ENCODE measurements at places on chromosomes 13 and 19.

DNA sequence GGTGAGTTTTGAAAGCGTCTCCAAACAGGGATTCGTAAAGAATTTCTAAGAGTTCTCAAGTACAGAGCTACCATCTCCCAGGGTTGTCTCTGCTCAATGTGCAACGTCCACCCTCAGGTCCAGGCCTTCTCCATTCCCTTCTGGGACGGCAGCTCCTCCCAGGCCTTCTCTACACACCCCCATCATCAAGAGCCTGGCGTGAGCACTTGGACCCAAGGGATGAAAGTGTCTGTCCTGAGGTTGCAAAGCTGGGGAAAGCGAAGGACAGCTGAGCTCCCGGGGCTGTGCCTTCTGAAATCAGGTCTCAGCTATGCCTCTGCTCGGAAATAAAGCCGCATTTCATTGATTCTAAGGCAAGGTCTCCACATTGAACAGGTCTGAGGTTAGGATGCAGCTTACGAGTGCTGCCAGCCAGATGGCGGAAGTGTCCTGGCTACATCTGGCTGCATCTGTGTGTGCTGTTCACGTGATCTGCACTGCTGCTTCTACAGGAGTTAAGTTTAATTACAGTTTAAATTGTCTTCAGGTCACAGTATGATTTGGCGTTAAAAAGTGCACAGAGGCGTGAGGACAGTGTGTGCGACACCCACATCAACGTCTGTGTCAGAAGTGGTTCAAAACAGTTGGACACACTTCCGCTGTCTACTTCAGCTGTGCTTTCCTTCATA lies 27.0 kb upstream of the MIER2 start:
- no peak for ATAC-seq

DNA sequence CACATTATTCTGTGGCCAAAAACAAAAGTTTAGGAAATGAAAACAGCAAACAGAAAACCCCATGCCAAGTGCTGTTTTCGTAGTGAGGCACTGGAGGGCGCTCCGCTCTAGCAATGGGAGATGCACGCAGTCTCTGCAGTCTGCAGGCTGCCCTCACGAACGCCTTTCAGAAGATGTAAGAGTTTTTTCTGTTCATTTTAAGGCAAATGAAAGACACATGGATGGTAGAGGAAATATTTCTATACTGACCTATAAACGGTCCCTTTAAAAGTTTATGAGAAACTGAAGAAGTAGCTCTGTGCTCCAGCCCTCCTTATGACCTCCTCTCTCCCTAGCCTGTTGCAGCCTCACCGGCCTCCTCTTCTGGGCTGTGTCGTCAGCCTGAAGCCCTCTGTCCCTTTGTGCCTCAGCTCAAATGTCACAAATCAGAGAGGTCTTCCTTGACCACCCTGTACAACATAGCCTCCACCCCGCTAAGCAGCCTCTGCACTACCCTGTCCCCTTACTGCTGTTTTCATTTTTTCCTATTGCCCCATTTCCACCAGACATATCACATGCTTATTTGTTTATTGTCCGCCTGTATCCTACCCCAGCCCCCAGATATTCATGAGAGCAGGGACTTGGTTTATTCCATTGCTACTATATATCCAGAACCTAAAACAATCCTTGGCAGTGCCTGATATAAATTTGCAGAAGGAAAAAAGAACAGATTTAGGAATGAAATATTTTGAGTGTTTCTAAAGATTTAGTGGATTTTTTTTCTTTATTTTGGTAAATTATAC lies 116.4 kb downstream of the TM9SF2 start:
- ATAC-seq = no peak

DNA sequence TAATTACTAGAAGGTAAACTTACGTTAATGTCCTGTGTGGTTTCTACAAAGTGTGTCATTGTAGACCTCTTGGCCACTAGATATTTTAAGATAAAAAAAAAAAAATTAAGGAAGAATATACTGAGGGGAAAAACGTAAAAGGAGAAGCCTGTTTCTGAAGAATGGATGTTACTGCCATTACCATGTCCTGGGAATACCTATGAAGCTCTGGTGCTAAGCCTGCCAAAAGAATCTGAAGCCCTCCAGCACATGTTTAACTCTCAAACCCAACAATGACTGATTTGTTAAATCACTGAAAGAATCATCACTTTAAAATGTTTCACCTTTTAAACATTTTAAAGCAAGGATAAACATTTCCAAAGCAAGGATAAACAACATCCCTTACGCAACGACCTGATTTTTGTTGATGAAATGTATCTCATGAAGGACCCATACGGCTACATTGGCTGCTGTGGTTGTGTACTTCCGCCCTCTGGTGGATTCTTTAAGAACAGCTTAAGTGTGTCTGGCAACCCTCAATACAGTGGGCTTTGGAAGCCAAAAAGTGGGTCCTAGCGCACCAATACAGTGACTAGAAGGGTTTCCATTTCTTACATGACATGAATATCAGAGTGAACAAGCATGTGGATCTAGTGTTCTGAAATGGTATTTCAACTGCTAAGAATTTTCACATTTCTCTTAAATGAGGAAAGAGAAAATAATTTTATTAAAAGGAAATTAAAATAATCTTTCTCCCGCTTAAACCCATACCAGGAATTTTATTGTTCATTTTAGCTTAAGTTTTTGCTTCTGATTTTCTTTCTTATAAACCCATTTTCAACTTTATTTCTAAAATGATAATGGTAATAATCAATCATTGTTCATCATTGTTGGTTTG lies 74.5 kb upstream of the RAP2A start:
- ATAC-seq = peak; percentile 80

DNA sequence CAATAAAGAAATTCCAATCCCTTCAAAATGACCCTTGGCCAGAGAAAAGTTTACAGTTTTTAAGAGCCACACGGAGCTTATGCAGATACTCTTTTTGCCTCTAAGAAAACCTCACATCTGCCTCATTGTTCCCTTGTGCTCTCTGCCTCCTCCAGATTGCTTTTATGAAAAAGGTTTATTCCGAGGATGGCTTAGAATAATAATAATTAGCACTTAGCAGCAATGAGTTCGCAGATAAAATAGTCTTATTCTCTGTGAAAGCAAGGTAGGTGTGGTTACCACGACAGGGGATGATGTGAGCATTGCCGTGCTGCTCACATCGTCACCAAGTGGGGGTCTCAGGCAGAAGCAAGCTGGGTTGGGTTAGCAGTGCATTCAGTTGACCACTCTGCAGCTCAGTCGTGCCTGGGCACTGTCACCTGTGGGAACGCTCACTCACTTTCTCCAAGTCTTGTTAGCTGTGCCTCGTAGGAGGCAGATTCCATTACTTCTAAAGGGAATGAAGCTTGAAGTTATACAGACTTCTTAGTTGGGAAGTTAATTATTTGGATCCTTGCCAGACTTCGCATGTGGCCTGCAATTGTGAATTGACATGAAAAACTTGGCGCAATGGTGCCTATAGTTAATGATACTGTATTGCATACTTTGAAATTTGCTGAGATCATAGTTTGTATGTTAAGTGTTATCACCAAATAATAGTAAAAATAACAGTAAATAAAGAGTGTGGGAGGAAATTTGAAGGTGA lies 157.2 kb downstream of the MYO16 start:
- ATAC-seq = no peak

DNA sequence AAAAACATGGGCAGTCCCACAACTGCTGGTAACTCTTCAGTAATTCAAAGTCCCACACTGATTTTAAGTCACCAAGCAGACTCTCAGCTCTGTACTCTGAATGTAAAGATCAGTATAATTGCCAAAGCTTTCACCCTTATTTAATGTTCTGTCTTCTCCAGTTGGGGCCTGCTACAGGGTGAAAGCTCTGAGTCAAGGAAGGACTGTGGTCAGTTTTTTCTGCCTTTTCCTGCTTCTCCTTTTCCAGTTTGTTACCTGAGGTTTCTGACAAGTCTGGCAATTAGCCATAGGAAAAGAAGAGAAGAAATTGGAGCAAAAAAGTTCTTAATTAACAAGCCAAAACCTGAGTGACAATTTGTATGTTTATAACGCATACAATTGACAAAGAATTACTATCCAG lies 279.3 kb downstream of the RBM26 start:
- ATAC-seq = no peak

- no peak for ATAC-seq
These were observed 892.3 kb downstream of the OLFM4 start for GRCh38 chr13:53920916-53921315.

DNA sequence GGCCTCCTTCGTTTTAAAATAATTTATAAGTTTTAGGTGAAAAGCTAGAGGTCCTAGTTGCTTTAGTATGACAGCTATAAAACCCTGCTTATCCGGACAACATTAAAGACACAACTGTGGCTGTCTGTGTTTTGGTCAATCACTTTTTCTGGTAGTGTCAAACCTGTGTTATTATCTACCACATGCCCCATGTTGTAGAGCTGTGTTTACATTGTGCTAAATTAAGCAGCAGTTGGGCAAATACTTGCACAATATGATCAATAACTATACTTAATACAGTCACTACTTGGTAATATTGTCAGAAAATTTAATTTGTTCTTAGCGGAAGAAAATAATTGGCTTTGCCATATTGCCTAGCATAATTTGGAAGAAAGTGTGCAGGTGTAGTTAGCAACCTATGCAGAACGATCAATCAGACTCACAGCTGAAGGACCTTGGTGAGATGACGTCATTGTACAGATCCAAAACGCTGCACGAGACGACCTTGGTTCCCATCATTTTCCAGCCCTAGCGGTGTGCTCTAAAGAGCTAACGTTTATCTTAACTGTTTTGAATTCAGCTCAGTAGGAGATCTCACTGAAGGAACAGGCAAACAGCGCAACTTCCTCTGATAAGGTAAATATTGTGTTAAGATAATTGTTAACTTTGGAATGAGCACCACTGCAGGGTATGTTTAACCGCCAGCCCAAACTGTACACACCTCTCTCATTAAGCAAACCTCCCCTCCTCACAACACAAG lies 476.6 kb downstream of the IRS2 start:
- ATAC-seq = no peak

All from esophagus mucosa (tissue), 1 donor.